ENCODE measurements at places on chromosomes 1 and 21.
A peak's percentile ranks its signal among the peaks of the same experiment; 100 is the strongest.

- DNase-seq = no peak
Measured at GRCh38 chr1:29632806-29633615, 396.7 kb downstream of the PTPRU start.

- DNase-seq = no peak
Measured at GRCh38 chr21:42466700-42467099, 29.3 kb downstream of the RSPH1 start.

DNA sequence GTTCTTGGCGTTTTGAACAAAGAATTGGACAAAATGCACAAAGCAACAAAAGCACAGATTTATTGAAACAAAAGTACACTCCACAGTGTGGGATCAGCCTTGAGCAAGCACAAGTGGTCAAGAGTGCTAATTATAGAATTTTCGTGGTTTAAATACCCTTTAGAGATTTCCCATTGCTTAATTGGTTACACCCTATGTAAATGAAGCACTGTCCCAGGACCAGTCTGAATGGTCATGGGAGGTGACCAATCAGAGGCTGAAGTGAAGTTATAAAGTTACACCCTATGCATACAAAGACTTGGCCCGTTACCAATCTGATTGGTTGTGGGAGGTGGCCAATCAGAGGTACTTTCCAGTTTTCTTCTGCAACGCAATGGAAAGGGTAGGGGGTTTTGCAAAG, 223.6 kb downstream of the CENPF start:
- DNase-seq = no peak

DNA sequence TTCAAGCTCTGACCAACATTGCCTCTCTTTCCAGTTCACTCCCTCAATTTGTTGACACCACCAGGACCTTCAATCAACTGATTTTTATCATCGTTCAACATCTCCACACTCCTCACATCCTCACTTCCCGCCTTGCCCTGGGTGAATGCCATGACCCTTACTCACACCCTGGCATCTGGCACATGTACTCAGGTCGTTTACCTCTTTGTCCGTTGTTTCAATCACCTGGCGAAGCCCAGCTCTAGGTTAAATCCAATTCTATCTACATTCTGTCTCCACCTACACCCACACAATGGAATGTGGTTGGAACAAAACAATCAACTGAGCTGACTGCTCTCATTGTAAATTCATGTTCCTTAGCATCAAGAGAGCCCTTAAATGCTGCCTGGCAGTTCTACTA, 24.2 kb upstream of the TBX15 start:
- DNase-seq = no peak

- no peak for DNase-seq
Measured at GRCh38 chr1:110011527-110012041, 22.8 kb upstream of the STRIP1 start.

DNA sequence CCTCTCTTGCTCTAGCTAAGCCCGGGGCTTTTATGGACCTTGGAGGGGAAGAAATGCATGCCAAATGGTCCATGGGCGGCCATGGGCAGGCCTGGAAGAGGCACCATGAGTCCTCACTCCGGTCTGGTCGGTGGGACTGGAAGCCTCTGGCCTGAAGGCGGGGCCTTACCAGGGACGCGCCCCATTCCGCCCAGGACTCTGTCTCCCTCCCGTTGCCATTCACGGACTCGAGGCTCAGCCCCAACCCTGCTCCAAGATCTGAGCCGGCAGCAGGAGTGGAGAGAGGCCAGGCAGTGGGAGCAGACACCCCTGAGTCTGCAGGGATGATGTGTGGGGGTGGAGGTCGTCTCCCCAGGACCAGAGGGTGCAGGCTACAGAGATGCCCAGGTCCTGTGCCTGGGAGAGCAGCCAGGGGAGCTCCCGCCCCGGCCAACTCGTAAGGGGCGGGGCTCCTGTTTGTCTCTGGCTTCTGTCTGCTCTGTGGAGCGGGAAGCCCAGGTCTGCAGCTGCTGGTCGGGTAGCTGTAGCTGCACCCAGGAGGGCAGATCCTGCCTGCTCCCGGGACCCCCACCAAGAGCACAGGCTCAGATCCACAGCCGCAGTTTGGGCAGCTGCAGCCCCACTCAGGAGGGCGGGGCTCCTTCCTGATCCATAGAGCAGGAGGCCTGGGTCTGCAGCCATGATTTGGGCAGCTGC, 8.3 kb upstream of the KANK4 start:
- DNase-seq = no peak

DNA sequence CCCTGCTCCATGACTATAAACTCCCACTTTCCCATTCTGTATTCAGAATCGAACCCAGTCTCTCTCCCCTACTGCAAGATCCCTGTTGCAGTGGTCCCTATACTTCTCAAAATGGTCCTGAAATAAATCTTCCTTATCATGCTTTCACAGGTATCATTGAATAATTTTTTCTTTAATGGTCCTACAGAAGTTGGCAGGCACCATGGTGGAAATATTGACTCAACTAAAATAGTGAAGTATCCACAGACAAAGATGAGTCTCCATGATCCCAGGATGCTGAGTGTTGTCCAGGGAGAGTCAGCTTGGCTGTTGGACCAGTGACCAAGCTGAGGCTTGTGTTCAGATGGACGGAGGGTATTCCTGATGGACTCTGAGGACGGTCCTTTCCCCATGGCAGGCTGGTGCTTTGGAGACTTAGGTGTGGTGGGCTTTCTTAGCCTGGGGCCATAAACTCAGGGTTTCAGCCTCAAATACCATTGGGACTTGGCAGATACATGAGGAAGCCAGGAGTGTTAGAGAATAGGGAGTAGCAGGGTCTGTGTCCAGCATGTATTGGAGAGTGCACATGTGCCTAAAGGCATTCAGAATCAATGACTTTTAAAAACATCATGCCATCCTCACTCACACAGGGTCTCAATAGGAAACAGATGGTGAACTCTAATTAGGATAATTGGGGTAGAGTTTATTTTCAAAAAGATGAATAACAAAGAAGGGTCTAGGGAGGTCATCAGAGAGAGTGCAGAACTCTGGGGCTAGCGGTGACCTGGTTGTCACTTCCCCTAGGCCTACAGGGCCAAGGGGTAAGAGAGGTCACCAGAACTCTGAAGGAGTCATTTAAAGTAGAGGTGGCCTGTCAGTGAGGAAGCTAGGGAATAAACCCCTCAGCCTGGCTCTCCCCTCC, 19.8 kb downstream of the TINAGL1 start:
- DNase-seq = peak; percentile 10

- no peak for DNase-seq
Measured at GRCh38 chr1:171916315-171916771, 75.0 kb downstream of the DNM3 start.

- no peak for DNase-seq
Measured at GRCh38 chr21:45054227-45054926, 20.0 kb upstream of the ADARB1 start.

Data from stimulated activated CD8-positive, alpha-beta memory T cell treated with anti-CD3 and anti-CD28 coated beads, Interleukin-4, amount 100 ng/mL, for 48 hours (primary cell).